Caco-2 (cell line): ENCODE measurements at places on chromosomes 2 and 18. TPM values are rescaled to one million over a fixed set of nuclear protein-coding genes. Genes with fewer than 3 reads are reported as not detected.

DNA sequence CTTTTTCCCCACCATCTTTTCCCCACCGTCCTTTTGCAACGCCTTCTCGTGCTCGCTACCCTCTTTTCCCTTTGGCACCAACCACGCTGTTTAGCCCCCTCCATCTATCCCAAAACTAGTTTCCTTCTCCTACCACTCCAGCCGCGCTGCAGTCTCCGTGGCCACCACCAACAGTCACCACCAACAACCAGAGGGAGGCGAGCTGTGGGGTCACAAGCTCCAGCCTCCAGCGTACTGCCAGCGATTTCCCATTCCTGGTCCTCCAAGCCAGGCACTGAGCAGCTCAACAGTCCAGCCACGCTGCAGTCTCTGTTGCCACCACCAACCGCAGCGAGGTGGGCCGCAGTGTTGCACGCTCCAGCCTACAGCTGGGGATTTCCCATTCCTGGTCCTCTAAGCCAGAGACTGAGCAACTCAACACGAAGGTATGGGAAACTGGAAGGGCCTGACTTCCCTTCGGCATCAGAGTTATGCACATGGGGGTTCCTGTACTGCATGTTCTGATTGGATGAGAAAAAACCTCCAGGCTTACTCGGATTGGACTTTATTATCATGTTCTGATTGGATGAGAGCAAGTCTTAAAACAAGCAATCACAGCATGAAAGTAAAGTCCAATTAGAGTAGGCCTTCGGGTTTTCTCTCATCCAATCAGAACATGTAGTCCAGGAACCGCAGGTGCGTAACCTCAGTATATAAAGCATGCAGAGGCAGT, 42.3 kb upstream of the IMP4 start:
- H3K4me1 ChIP-seq: no peaks in the 10 kb centered on the region
- H3K4me3 ChIP-seq: no peak overlapping the region
- no peak overlapping the region for H3K27ac ChIP-seq
- no peaks in the 10 kb centered on the region for H3K36me3 ChIP-seq

Gene IL36G
- total RNA-seq: not detected in 2 replicates

Gene CGREF1
- 4.4 and 5.0 TPM in 2 replicates for total RNA-seq

- H3K36me3 ChIP-seq: no peaks in the 10 kb centered on the region
- H3K27ac ChIP-seq: no peak overlapping the region
- H3K27me3 ChIP-seq: no peaks in the 10 kb centered on the region
- no peak overlapping the region for H3K4me3 ChIP-seq
- no peak for DNase-seq
- no peaks in the 10 kb centered on the region for H3K4me1 ChIP-seq
These were observed 54.2 kb downstream of the KCNG2 start for GRCh38 chr18:79851950-79852349.

DNA sequence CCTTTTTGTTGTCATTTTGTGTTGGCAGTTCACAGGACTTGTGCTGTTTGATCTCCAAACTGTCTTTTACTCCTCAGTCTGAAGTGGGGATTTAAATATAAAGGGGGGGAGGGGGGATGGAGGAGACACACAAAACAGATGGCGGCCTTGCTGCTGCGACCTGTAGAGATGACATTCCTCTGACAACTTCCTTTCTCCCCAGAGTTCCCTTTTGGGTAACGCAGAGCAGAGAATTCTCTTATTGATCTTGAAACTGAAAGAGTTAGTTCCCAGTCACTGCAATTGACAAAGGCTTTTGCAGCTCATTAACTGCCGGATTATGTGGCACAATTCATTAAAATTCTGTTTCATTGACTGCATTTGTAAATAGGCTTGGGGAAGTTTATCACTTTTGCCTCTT, 279.3 kb downstream of the TSN start:
- no peak for DNase-seq
- no peak overlapping the region for H3K4me3 ChIP-seq
- H3K4me1 ChIP-seq: no peaks in the 10 kb centered on the region

DNA sequence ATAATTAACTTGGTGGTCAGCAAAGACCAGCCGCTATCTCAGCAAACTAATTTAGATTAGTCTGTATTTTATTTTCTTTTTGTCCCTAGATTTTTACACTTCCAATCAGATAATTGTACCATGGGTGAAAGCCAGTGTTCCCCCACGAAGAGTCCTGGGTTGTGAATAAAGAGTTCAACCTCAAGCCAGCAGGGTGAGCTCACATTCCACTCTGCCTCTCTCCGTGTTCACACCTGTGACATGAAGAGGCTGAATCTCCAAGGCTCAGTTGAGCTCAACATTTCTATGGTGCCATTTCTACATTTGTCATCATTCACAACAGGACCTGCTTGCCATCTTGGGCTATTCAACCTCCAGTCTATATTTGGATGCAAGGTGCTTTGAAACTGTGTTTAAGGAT, 771.5 kb downstream of the GALR1 start:
- no peaks in the 10 kb centered on the region for H3K36me3 ChIP-seq
- no peaks in the 10 kb centered on the region for H3K4me1 ChIP-seq
- no peak overlapping the region for H3K27ac ChIP-seq
- no peak overlapping the region for H3K4me3 ChIP-seq
- DNase-seq: no peak

- no peak for DNase-seq
- no peak overlapping the region for H3K27ac ChIP-seq
- H3K27me3 ChIP-seq: no peaks in the 10 kb centered on the region
- H3K4me3 ChIP-seq: no peak overlapping the region
- no peaks in the 10 kb centered on the region for H3K36me3 ChIP-seq
- no peaks in the 10 kb centered on the region for H3K4me1 ChIP-seq
These were observed 47.0 kb downstream of the ACKR3 start for GRCh38 chr2:236616624-236617023.

- peak overlapping the region; percentile 91 for H3K27ac ChIP-seq
- H3K27me3 ChIP-seq: no peaks in the 10 kb centered on the region
- no peaks in the 10 kb centered on the region for H3K36me3 ChIP-seq
- DNase-seq: no peak
- peaks cover 22% of the 10 kb centered on the region for H3K4me1 ChIP-seq
- H3K4me3 ChIP-seq: no peak overlapping the region
These were observed 46.8 kb upstream of the SPOPL start for GRCh38 chr2:138454761-138455160.

GRCh38 chr2:10344105-10345066, 41.7 kb downstream of the HPCAL1 start:
- no peak overlapping the region for H3K4me3 ChIP-seq
- DNase-seq: no peak
- H3K27me3 ChIP-seq: no peaks in the 10 kb centered on the region
- no peaks in the 10 kb centered on the region for H3K36me3 ChIP-seq
- H3K4me1 ChIP-seq: no peaks in the 10 kb centered on the region; the same call in 1 of the 2 replicates

GRCh38 chr18:62324917-62325805, at the start of gene TNFRSF11A:
Gene TNFRSF11A (plus strand): TSS chr18:62325310. CDS start chr18:62325353, 43 bp downstream.
- H3K4me1 ChIP-seq: no peaks in the 10 kb centered on the region
- H3K27ac ChIP-seq: no peak within 1 kb of the TSS
- H3K4me3 ChIP-seq: peak within 1 kb of the TSS; percentile 41
- H3K27me3 ChIP-seq: no peaks in the 10 kb centered on the region; the same call in 1 of the 2 replicates
- no peaks in the 10 kb centered on the region for H3K36me3 ChIP-seq

DNA sequence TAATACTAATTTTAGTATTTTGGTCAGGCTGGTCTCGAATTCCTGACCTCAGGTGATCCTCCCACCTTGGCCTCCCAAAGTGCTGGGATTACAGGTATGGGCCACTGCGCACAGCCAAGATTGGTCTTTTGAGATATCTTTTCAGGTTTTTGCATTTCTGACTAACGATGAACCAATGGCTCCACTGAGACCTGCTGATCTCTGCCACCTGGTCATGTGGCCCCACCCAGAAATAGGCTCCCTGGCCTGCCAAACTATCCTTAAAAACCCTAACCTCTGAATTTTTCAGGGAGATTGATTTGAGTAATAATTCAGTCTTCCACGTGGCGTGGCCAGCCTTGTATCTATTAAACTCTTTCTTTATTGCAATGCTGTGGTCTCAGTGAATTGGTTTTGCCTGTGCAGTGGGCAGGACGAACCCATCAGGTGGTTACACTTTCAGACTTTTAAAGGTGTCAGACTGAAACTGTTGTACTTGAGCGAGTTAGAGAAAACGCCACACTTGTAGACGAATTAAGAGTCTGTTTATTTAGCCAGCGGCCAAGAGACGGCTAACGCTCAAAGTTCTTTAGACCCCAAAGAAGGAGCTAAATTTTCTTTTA, 85.8 kb upstream of the MSH6 start:
- H3K4me3 ChIP-seq: no peak overlapping the region
- H3K36me3 ChIP-seq: no peaks in the 10 kb centered on the region
- no peaks in the 10 kb centered on the region for H3K27me3 ChIP-seq
- H3K27ac ChIP-seq: no peak overlapping the region
- peaks cover 18% of the 10 kb centered on the region for H3K4me1 ChIP-seq

DNA sequence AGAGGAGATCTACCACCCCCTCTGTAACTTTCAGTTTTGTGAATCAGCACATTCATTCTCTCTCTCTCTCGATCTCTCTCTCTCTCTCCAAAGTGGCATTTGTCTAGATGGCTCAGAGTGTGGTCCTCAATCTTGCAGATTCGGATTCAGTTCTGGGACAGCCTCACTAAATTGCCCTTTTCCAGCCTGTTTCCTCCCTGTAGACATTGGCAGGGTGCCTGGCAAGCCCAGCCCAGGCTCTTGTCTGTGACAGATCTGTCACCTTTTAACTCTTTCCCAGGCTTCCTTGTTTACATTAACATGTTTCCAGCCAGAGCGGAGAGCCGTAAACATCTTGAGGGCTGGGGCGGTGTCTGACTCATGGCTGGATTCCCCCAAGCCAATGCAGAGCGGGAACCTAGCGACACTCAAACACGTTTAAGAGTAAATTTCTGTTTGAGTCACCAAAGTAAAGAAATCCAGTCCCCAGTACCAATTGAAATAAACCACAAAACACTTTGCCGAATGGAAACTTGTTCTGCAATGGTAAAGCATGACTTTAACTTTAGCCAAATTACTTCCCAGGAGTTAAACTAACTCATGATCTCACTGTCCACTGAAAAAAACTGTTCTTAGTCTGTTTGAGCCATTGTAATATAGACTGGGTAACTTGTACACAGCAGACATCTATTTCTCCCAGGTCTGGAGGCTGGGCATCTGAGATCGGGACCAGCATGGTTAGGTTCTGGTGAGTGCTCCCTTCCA, 6.6 kb upstream of the CYP27C1 start:
- no peak overlapping the region for H3K27ac ChIP-seq
- no peak for DNase-seq
- H3K4me1 ChIP-seq: no peaks in the 10 kb centered on the region; the same call in 1 of the 2 replicates
- H3K4me3 ChIP-seq: no peak overlapping the region
- no peaks in the 10 kb centered on the region for H3K36me3 ChIP-seq

- H3K36me3 ChIP-seq: no peaks in the 10 kb centered on the region
- H3K27ac ChIP-seq: no peak overlapping the region
- DNase-seq: no peak
- H3K27me3 ChIP-seq: no peaks in the 10 kb centered on the region
- no peaks in the 10 kb centered on the region for H3K4me1 ChIP-seq
- no peak overlapping the region for H3K4me3 ChIP-seq
These were observed 114.0 kb downstream of the KLHL29 start for GRCh38 chr2:23498943-23499342.

DNA sequence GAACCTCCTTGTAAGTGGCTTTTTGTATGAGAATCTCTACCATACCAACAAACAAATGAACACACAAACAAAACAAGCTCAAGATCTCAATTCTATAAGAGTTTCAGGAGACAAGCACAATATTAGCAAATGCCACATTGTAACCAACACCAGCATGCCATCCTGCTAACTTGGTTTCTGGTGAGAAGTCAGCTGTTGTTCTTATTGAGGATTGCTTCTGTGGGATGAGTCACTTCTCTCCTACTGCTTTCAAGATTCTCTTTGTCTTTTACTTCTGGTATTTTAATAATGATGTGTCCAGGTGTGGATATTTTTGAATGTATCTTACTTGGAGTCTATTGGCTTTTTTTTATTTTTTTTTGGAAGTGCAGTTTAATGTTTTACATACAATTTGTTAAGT, 131.7 kb downstream of the BCL2L11 start:
- no peaks in the 10 kb centered on the region for H3K4me1 ChIP-seq
- no peak overlapping the region for H3K27ac ChIP-seq
- H3K36me3 ChIP-seq: no peaks in the 10 kb centered on the region
- no peak for DNase-seq
- H3K4me3 ChIP-seq: no peak overlapping the region

Gene TSHZ1
- total RNA-seq: 3.4 and 4.4 TPM in 2 replicates

DNA sequence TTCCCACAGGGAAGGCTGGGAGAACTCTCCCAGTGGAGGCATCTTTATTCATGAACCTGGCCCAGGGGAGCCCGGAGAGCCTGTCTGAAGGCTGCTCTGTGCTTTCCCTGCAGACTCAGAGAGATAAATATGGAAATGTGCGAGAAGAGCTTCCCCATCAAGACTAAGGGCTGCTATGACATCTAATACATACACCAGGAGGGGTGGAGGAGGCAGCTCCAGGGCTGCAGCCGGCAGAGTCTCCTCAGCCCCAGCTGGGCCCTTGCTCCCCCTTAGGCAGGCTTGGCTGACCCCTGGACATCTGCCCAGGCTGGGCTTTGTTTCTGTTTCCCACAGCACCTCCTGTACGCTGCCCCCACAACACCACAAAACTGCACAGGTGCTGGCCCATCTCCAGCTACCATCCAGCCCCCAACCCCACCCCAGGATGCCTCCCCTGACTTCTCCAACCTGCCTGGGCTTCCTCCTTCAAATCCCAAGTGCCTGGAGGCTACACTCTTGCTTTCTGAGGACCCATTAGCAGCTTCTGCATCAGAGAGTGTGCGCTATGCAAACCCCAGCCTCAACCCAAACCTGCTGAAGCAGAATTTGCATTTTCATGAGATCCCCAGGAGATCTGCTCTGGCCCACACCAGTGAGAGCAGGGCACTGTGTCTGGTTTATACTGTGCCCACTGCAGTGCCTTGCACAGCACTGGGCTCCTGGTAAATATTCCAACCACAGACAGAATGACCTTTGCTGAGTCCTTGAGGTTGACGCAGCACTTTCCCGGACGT, 96.8 kb downstream of the VSNL1 start:
- no peaks in the 10 kb centered on the region for H3K27me3 ChIP-seq
- H3K4me1 ChIP-seq: no peaks in the 10 kb centered on the region
- no peak for DNase-seq
- no peaks in the 10 kb centered on the region for H3K36me3 ChIP-seq
- H3K4me3 ChIP-seq: no peak overlapping the region

GRCh38 chr18:58254873-58255511, 211.0 kb downstream of the NEDD4L start:
- H3K36me3 ChIP-seq: no peaks in the 10 kb centered on the region
- DNase-seq: no peak
- no peaks in the 10 kb centered on the region for H3K4me1 ChIP-seq
- H3K27me3 ChIP-seq: no peaks in the 10 kb centered on the region
- H3K4me3 ChIP-seq: no peak overlapping the region
- H3K27ac ChIP-seq: no peak overlapping the region
